ENCODE measurements at places on chromosomes 7 and 10.

DNA sequence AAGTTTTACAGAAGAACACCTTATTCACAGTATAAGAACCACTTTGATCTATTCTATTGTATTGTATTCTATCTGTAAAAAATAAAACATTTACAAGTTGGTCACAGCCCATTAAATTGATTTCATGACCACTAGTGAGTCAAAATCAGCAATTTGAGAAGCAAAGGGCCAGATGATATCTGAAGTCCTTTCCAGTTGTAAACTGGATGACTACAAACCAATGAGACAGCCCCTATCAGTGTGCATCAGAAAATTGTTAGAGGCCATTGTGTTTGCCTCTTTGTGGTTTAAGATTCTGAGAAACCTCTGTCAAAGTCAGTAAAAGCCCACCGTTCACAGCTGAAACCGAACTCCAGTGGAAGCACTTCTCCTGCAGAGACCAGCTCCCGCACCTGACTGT is 54.8 kb downstream of the TBXAS1 start:
- no peak for DNase-seq

DNA sequence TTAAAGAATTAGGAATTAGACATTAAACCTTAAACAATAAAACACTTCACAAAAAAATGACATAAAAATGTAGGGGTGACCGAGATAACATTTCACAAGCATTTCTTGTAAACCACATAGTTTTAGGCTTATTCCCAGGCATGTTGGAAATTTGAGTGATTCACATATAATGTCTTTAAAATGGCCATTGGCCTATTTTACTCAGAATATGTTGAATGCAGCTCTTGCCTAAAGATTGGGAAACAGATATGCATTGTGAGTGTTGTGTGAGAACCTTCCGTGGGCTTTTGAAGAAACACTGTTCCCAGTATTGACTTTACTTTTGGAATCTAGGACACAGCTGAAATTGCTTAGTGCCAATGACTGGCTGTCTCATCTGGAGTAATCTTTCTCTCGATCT is 79.6 kb downstream of the ARL5B start:
- no peak for DNase-seq

DNA sequence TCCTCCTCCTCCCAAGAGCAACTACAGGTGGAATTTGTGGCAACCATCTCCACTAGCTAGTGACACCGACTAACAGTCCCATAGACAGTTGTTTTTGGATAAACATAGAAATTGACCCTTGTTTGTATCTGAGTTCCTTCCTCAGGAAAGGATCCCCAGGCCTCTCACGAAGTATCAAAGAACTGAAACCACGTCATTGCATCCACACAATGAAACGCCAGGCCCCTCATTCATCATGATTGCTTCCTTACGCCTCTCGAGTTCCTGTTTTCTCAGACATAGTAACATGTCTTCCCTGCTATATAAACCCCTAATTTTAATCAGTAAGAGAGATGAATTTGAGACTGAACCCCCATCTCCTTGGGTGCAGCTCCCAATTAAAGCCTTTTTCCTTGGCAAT is 18.1 kb downstream of the SLC35G1 start:
- no peak for DNase-seq

GRCh38 chr10:81817596-81818170 is 57.3 kb upstream of the NRG3 start:
- no peak for DNase-seq

GRCh38 chr7:2893411-2893861 is 49.3 kb upstream of the GNA12 start:
- no peak for DNase-seq

GRCh38 chr7:123769371-123769770 is 20.6 kb upstream of the WASL start:
- no peak for DNase-seq

GRCh38 chr10:69425511-69426298 is 9.0 kb upstream of the TACR2 start:
- no peak for DNase-seq

DNA sequence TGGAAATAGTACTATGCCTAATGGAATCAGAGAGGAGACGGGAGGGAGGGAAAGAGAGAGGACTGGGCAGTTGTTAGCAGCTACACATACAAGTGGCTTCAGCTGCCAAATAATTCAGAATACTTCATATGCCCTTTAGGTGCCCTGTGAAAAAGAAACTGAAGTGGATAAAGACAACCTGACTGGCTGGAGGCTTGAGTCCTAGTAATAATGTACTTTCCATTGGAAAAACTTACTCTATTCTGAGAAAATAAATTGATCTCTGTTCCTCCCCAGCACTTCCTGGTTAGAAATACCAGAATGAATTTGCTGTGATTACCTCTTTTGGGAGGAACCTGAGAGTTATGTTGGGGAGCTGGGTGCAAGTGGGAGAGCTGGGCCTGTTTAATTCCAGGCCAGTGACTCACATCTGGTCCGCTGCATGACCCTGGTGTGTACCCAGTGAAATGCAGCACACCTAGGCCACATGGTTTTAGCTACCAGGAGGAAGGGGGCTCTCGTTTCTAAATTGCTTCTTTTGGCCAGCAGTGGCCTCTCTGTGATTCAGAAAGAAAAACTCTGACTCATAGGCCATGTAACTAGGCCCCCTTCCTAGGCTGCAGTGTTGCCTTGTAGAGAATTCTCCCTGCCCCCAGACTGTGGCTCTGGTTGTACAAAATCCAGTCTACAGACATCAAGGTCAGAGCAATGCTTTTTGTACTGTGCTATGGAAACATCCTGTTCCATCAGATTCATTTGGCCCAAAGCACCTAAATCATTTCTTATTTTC is 6.5 kb downstream of the AGFG2 start:
- no peak for DNase-seq

- no peak for DNase-seq
Measured at GRCh38 chr7:157021871-157022680, 11.6 kb upstream of the MNX1 start.

- peak; percentile 96 for DNase-seq
Measured at GRCh38 chr7:68321076-68321639, 1277.1 kb upstream of the AUTS2 start.

GRCh38 chr10:43090188-43090587 is 13.3 kb downstream of the RET start:
- no peak for DNase-seq

- no peak for DNase-seq
Measured at GRCh38 chr7:35702541-35702940, 7.6 kb upstream of the HERPUD2 start.

DNA sequence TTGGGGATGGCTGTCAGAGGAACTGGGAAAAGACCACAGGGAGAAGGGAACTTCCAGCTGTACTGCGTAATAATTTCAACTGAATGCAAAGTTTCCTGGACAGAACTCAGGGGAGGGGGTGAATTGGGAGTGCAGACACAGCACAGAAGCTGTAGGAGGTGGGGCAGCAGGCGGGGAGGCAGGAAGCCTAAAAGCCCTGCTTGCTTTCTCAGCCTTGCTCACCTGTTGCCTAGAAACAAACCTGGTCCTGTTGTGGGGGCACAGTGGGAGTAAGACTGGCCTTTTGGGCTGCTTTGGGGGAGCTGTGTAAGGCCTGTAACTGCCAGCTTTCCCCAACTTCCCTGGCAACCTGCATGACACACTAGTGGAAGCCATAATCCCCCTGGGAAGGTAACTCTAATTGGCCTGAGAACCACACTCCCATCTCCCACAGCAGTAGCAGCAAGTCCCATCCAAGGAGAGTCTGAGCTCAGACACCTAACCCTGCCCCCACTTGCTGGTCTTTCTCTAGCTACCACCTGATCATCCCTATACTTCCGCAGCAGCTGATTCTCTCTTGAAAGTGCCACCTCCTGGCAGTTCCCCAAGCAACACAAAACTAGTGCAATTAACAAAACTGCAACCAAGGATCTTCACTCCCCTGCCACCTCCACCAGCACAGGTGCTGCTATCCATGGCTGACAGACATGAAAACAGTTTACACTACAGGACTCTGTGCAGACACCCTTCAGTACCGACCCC is 1239.3 kb downstream of the SORCS1 start:
- DNase-seq: no peak

GRCh38 chr7:22885797-22886261 is 63.2 kb upstream of the TOMM7 start:
- peak; percentile 79 for DNase-seq

GRCh38 chr7:141702047-141702567 is at the start of gene DENND11:
TSS of gene DENND11 (minus strand) at chr7:141702166. CDS start at chr7:141702153, 13 bp downstream.
- DNase-seq: peak; percentile 40

- DNase-seq: no peak
Measured at GRCh38 chr7:132191418-132191817, 384.9 kb downstream of the PLXNA4 start.

- no peak for DNase-seq
Measured at GRCh38 chr7:74581916-74582440, 75.5 kb upstream of the GTF2I start.

DNA sequence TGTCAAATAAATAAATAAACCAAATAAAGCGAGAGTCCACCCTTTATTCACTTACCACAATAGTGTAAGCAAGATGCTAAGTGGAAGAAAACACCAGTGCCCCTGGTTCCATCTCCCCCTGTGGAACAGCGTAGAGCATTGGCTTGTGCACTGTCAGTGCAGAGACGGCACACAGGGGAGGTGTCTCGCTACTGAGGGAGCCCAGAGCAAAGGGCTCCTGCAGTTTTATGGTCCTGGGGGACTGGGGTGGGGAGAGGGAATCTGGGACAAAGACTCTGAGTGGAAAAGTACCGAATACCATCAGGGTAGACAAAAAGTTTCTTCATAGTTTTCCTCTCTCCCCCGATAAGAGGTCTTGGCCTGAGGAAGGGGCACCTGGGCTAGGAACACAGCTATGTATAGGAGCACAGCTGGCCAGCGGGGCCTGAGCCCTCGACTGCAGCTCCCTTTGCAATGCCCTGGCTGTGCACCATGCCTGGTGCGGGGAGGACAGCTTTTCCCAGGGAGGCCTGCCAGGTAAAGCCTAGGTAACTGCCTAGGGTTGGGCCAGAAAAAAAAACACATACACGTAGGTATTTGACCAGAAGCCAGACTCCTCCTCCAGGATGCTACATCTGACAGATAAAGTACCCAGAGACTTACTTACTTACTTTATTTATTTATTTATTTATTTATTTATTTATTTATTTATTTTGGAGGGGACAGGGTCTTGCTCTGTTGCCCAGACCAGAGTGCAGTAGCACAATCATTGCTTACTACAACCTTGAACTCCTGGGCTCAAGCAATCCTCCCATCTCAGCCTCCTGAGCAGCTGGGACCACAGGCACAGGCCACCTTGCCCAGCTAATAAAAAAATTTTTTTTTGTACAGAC is 88.8 kb upstream of the KIF5B start:
- DNase-seq: no peak

Data from NCI-H524 (cell line).